ENCODE measurements at places on chromosomes 1 and 21.
A peak's percentile ranks its signal among the peaks of the same experiment; 100 is the strongest.

DNA sequence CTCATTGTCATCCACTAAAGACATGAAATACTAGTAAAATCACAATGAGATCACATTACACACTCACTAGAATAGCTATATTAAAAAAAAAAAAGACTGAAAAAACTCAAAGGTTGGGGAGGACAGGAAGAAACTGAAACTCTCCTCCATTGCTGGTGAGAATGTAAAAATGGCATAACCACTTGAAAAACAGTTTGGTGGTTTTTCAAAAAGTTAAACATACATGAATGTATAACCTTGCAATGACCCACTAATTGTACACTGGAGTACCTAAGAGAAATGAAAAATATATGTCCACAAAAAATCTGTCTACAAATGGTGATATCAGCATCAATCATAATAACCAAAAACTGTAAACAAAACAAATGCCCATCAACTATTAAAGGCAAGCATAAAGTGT lies 44.0 kb downstream of the NRIP1 start:
- DNase-seq: no peak

DNA sequence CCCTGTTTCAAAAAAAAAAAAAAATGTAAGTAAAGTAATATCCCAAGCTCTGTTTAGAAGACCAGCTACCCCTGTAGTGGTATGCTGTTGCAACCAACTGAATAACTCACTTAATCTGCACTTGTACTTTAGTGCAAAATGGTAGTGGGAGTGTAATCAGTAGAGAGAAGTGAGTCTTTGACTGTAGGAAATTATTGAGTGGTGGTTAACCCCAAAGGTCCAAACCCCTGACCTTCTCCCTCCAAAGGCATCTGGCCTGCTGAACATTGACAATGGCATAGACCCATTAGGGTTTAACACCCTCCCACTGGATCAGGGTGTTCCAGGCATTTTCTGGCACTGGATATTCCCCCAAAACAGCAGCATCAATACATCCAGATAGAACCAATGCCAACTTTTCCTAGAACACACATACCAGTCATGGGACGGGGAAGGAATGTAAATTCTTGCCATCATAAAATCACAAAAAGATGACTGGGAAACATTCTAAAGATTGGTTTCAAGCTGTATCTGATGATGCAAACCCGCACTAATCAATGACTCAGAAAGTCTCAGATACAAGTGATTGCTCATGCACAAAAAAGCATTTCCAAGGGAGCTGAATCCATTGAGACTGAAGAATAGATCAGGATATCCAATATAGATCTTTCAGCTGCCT lies 110.3 kb downstream of the MRPL39 start:
- no peak for DNase-seq

GRCh38 chr1:153544453-153545066 lies 1.0 kb downstream of the S100A4 start:
- peak; percentile 29 for DNase-seq

GRCh38 chr1:205339717-205340116 lies 17.0 kb downstream of the KLHDC8A start:
- DNase-seq: no peak

DNA sequence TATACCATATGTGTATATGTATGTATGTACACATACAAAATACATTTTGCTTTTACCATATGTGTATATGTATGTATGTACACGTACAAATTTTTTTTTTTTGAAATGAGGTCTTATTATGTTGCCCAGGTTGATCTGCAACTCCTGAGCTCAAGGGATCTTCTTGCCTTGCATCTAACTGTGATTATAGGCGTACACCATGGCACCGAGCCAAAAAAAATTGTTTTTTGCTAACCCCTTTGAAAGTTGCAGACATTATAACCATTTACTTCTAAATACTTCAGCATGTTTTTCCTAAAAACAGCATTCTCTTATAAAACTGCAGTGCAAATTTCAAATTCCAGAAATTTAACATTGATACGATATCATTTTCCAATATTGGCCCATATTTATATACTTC lies 147.0 kb downstream of the POU2F1 start:
- no peak for DNase-seq

GRCh38 chr1:41795205-41795762 lies 123.4 kb downstream of the HIVEP3 start:
- DNase-seq: no peak

GRCh38 chr1:178953538-178954324 lies 72.0 kb upstream of the FAM20B start:
- DNase-seq: no peak

DNA sequence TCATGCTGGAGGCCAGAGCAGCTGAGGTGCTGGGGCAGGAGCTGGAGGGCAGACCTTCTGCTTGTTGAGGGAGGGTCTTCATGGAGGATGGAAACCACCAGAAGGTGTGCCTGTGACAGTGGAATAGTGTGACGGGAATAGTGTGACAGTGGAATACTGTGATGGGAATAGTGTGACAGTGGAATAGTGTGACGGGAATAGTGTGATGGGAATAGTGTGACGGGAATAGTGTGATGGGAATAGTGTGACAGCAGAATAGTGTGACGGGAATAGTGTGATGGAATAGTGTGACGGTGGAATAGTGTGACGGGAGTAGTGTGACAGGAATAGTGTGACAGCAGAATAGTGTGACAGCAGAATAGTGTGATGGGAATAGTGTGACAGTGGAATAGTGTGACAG lies 325.1 kb downstream of the HHAT start:
- no peak for DNase-seq

DNA sequence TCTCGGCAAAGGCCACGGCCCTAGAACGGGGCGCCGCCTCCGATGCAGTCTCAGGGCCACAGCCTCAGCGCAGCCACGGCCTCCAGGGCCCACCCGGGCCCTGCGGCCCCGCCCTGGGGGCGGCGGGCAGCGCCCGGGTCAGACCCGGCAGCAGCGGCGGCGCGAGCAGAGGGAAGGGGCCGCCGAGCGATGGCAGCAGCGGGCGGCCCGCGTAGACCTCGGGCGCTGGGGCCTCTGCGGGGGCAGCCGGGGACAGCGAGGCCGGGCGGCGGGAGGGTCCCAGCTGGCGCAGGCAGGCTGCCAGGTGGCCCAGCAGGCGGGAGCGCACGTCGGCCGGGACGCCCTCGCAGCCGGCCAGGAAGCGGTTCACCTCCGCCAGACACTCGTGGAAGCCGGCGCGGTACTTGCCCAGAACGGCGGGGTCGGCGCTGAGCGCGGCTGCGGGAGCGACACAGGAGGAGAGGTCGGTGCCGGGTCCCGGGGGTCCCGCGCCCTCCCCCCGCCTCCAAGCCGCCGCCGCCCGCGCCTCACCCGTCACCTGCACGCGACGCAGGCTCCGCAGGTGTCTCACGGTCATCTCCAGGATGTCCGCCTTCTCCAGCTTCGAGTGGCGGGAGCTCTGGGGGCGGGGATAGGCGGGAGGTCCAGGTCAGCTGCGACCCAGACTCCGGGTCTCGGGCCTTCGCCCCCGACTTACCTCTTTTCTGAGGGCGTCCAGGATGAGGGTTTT lies 737 bp downstream of the HES4 start:
- DNase-seq: no peak

- DNase-seq: no peak
Observed at GRCh38 chr1:227883641-227884301, 64.0 kb downstream of the WNT9A start.

DNA sequence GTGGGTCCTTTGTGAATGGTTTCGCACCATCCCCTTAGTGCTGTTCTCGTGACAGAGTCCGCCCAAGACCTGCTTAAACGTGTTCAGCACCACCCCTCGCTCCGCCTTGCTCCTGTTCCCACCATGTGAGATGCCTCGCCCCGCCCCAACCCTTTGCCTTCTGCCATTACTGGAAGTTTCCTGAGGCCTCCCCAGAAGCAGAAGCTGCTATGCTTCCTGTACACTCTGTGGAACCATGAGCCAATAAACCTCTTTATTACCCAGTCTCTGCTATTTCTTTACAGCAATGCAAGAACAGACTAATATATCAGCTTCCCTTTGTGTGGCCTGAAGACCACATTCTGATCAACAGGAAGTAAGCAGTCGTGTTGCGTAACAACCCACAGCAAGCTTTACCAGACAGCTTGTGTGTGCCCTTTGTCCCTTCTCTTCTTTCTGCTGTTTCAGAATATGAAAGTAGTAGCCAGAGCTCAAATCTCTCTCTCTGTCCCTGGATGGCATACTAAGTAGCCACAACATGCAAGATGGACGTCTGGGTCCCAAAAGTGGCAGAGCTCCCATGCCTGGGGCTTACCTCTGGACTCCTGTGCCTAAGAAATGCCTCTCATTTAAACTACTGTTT lies 14.1 kb downstream of the HENMT1 start:
- DNase-seq: peak; percentile 64

GRCh38 chr1:25568090-25568833 lies 24.9 kb downstream of the LDLRAP1 start:
- DNase-seq: no peak

DNA sequence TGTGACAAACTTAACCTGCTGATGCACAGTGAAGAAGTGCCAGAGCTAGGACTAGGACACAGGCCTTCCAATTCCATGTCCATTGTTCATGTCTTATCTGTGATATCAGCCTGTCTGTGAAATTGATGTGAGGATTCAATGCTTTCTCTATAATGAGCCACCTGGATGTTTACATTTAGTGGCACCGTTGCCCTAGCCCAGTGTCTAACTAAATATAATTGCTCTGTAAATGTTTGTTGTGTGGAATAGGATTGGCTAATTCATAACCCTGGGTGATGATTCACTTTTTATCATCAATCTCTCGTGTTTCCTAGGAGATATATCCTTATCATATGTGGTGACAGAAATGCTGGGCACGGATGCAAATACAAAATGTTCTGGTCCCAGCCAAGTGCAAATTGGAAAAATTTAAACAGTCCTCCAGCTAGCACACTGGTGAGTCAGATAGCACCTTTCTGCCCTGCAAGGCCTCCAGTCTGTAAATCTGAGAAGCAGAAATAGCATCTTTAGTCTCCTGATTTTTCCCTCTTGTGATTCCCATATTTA lies 46.9 kb upstream of the GNG12 start:
- DNase-seq: no peak

DNA sequence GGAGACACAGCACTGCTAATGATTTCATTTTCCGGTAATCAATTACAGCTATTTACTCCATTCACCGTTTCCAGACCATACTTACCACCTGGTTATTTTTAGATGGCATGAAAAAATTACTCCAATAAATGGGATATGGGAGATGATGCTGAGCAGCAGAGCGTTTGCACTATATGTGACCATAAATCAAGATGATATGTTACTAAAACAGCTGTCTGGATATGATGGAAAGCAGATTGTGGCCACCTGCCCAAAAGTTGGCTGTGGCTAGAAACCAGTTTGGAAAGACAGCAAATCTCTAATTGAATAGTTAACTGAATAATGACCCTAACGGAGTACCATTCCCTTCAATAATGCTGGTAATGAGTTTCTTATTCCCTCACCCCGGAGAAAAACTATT lies 22.5 kb upstream of the KCTD3 start:
- DNase-seq: no peak

GRCh38 chr1:58854576-58854975 lies 70.7 kb upstream of the JUN start:
- no peak for DNase-seq

DNA sequence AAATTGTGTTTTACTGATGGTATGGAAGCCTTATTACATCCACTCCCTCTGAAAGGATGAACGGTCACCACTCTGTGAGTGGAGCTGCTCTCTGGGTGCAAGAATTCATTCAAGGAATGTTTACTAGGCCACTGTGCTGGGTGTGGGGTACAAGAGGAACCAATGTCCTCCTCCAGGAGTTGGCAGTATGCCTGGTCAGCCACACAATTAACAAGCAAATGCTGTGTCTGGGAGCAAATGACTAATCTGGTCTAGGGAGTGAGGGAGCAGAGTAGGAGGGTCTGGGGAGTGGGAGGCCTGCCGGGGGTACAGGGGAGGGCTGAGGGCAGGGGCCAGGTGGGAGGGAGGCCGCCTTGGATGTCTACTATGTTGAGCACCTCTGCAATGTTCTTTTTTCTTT lies 27.2 kb upstream of the TDRD10 start:
- no peak for DNase-seq

- DNase-seq: no peak
Observed at GRCh38 chr1:157218671-157219070, 80.5 kb upstream of the ETV3 start.

- DNase-seq: no peak
Observed at GRCh38 chr1:1684031-1684681, 8.4 kb downstream of the SLC35E2B start.

- no peak for DNase-seq
Observed at GRCh38 chr1:116157096-116157495, 45.9 kb downstream of the MAB21L3 start.

DNA sequence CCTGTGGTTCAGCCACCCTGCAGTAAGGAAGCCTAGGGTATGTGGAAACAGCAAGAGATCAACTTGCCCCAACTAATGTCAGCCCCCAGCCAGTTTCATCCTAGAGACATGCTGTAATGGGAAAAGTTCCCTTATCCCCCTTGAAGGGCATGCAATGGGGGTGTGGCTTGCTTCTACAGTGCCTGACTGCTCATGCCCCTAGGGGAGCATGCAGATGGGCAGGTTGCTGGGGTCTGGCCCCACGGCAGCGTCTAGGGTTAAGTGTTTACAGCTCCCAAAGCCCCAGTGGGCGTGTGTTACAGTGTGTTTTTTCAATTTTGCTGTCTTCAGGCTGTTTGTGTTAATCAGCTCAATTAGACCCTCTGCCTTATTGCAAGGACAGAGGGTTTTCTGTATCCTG lies 1105.9 kb downstream of the AMY1C start:
- DNase-seq: no peak

DNA sequence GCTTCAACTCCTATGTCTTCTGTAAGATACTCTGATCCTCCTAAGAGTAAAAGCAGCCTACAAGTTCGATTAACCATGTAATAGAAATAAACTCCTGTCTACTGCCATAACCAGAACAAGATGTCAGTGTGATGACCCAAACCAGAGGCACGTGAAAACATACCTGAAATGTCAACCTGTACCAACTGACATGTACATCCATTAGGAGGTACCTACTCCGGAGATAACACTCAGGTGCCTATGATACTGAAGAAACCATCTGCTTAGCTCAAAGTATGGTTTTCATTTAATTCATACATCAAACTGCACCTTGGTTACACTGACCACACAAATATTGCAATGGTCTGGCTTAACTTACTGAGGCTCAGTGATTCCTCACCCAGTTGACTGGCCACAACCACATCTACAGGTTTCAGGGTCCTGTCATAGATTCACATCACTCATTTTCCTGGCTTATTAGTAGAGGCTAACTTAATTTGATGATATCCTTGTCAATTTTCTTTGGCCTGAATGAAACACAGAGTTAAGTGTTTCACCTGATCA lies 4.4 kb downstream of the ITPKB start:
- DNase-seq: no peak

GRCh38 chr1:107430540-107431228 lies 289.8 kb downstream of the NTNG1 start:
- peak; percentile 22 for DNase-seq

- DNase-seq: no peak
Observed at GRCh38 chr21:19541602-19542001, 1138.0 kb upstream of the TMPRSS15 start.

GRCh38 chr1:50208756-50209155 lies 100.0 kb downstream of the ELAVL4 start:
- DNase-seq: no peak

GRCh38 chr21:39051588-39051949 lies 131.7 kb downstream of the PSMG1 start:
- no peak for DNase-seq
